SJSA1 (cell line): ENCODE measurements at places on chromosomes 2 and 18.

- DNase-seq: no peak
These were observed 176.2 kb downstream of the TRABD2A start for GRCh38 chr2:84704505-84705244.

- no peak for DNase-seq
These were observed 60.7 kb downstream of the LYPD1 start for GRCh38 chr2:132609101-132609890.

- no peak for DNase-seq
These were observed 73.6 kb upstream of the RND3 start for GRCh38 chr2:150561076-150561475.

DNA sequence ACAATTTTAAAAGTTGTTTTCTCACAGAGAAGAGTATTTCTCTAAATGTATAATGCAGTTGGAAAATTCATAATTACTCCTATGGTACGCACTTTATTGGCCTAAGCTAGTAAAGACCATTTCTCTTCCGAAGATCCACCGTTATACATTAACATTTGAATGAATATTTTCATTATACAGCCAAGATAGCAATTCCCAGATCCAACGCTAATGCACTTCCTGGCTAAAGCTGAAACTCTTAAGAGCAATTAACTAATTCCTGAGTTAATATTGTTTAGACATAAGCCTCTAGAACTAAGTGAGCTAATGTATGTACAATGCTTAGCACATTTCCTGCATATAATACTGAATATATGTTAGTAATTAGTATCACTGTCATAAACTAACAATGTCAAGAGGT, 56.2 kb downstream of the PDK1 start:
- no peak for DNase-seq

DNA sequence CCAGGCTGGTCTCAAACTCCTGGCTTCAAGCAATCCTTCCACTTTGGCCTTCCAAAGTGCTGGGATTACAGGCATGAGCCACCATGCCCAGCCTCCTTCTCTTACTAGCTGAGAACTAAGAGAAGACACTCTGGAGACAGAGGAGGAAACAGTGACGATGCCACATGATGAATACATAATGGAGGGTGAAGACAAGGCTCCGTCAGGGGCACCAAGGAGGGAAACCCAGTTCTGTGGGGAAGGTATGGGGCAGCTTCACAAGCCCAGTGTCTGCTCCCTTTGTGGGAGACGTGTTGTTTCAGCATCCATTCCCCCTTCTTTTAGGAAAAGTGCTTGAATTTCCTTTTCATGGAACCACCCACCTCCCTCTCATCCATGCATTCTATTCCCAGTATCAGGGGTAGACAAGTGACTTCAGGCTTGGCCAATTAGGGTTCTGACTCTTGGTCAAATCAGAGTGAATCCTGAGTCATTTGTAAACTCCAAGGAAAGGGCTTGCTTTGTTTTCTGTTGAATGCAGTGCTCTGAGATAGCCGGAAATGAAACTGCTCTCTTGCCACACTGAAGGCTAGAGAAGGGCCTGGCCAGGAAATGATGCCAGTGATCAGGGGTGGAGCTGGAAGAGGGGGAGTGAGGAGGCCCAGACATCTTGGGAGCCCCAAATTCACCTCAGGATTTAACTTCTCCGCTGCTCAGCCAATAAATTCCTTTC, 23.7 kb downstream of the TMEM127 start:
- DNase-seq: peak; percentile 74

- DNase-seq: peak; percentile 17
These were observed 8.5 kb downstream of the ACOXL start for GRCh38 chr2:110740747-110741349.

- DNase-seq: no peak
These were observed 21.6 kb downstream of the SLC38A11 start for GRCh38 chr2:164933671-164934189.

- no peak for DNase-seq
These were observed 43.3 kb downstream of the PXDN start for GRCh38 chr2:1701020-1701419.

DNA sequence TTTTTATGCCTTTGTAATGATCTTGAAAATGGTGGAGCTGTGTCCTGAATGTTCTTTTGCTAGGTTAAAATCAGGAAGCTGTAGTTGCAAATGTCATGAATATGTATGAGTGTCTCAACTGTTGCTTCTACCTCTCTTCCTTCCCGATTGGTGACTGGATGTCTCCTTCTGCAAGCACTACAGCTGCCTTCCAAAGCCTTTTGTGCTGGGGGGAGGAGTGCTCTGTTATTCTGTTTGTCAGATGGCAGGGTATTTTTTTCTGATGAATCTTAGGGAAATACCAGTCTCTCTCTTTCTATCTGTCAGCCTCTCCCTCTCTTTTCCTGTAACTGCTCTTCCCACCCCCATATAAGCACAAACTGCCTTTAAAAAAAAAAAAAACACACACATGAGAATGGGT, 1396.3 kb upstream of the CELF4 start:
- no peak for DNase-seq

DNA sequence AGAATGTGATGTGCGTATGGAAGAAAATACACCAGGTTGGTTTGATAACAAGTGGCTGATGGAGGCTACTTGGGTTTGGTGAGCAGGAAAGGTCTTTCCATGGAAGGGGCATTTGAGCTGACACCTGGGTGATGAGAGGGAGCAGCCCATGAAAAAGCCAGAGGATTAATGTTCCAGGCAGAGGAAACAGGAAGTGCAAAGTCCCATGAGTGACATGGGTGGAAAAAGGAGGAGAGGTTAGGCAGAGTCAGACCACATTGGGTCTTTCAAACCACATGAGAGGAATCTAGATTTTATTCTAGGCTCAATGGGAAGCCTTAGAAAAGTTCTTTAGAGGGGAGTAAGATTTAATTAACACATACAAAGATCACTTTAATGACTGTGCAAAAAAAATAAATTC, 195.7 kb downstream of the LRATD1 start:
- no peak for DNase-seq

- no peak for DNase-seq
These were observed 1.6 kb downstream of the SH3BP4 start for GRCh38 chr2:234953116-234954031.

- no peak for DNase-seq
These were observed 31.4 kb downstream of the C18orf54 start for GRCh38 chr18:54389143-54389505.

DNA sequence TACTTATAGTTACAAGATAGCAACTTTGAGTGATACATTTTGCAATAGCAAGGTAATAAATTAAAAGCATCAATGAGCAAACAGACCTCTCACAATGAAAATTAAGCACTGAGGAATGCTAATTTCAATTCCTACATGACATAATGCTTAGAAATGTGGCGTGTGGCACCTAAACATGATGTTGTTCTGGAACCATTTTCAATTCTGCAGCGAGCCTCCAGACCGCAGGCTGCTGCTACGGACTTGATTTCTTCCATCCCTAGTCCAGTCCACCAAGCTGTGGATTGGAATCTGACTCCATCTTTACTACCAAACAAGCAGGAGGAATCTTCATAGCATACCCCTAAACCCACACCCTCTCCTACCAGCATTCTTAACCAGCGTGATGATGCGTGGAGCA, 58.7 kb upstream of the ZNF397 start:
- DNase-seq: no peak
